ENCODE measurements at places on chromosomes 13 and 19.

DNA sequence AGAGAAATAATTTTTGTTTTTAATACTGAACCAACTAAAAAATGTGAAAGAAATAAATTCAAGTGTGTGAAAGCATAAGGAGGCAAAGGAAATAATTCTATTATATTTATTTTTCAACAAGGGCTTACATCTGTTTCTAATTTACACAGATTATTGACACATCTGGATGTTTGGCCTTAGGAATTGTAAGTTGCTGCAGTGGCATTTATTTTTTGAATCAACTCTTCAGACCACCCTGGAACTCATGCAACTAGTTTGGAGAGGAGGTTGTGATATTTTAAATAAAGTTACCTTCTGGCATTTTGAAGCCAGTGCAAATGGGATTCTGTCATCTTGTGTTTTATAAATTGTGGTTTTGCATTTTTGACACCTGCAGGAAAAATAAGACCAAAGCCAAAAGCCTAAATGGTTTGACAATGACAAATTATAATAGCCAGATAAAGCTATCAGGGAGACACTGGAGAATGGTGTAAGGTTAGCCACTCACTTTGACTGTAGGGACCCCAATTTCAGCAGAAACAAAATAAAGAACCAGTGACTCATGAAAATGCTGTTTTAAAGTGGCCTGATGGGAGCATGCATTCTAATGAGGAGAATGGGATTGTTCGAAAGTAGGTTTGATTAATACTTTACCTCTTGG is 192.9 kb downstream of the KLF5 start:
- DNase-seq: no peak

DNA sequence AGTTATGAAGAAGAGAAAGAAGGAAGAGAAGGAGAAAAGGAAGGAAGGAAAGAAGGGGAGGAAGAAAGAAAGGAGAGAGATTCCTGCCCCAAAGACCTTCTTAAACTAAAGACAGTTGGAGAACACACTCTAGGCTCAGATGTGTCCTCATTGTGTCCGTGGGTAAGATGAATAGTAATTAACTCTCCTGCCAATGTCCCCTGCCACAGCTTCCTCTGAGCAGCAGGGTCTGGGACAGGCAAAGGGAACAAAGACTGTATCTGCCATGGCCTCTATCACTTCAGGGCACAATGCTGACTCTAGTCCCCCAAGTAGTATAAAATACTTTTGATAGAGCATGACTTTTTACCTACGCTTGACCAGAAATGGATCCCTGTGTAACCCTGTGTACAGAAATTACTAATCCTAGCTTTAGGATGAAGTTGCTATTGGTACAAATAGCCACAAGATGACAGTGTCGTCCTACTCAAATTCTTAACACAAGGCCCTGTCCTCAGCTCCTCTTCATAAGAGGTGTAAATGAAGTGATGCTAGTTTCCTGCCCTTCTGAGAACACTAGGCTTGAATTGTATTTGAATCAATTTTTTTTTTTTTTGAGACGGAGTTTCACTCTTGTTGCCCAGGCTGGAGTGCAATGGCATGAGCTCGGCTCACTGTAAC is 186.2 kb upstream of the GPR12 start:
- DNase-seq: peak; percentile 29

DNA sequence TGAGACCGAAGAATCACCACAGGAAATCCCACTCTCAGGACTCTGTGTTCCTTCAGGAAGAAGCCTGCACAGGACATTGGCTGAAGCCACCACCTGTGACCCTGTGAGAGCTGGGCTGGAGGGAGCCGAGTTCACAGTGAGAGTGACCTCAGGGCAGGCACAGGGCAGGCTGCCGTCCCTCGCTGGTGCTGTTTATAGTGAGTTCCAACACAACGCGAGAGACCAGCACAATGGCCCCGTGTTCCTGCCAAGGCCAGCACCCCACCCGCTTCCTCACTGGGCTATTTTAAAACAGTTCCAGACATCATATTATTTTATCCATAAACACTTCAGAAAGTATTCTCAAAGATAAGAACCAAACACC is 18.4 kb upstream of the GAS6 start:
- no peak for DNase-seq

DNA sequence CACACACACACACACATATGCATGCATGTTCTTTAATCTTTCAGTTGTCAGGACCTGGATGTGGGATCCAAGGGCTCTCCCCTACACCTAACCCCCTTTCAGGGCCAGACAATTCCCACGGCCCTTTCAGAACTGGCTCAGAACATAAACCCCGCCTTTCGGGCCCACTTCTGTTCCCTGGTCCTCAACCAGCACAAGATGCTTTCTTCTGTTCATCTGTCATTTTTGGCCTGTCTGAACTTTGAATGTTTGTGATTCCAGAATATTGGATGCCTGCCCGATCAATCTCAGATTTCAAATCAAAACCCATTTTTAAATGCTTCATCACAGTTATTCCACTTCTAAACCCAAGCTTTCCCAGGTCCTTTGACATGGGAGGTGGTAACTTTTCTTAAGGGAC is 167.3 kb downstream of the USP12 start:
- DNase-seq: no peak

GRCh38 chr13:95067303-95067702 is 233.9 kb downstream of the ABCC4 start:
- DNase-seq: no peak

DNA sequence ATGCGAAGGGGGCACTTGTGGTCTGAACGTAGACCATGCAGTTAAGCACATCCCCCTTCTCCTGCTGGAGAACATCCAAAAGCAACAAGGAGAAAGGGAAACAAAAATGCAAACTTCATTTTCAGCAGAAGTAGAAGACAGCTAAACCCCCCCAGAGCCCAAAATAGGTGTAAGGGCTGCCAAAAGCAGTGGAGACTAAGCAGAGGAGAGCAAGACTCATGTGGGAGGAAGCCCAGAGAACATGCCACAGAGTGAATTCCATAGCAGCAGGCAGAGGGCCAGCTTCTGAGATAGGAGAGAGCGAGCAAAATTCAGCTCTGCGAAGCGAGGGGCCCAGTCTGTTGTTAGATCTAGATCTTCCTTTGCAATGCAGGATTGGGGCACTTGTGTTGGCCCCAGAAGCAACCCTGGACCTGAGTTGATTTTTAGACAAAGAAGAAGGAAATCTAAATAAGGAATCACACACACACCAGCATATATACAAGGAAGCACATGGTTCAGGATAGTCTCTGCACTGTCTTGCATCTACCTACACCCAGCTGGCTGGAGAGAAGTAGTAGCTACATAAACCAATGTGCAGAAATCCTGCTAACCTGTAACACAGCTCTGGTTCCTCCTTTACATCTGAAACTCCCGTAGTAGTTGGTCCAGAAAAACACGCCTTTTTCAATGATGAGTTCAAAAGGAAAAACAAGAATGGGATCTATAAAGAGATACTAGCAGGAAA is 199.6 kb downstream of the SPRY2 start:
- DNase-seq: no peak

GRCh38 chr13:93752541-93752940 is 525.9 kb downstream of the GPC6 start:
- DNase-seq: no peak

DNA sequence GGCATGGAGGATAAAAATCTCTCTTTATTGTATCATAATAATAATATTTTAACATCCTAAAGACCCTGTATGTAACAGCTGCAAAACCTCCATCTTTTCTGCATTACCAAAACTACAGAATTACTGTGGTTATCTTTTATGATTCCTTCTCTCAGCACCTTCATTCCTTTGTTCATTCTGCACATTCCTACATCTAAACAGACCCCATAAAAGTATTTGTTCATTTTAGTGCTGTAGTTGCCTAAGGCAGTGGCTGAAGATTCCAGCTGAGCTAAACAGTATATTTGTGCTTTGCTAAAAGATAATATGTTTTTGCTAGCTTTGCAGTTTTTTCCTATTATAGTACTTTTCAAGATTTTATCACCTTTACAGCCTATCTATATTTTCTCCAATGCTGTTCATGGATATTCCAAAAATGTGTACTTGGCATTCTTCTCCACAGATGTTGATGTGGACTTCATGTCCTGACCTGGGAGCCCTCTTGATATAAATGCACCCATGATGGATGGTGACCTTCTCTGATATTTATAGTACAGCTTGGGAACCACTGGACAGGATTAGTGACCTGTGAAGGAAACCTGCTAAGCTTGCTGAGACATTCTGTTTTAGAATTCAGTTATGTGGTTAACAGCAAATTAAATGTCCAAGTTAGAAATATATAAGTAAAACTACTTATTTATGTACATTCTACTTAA is 2832.9 kb upstream of the PCDH20 start:
- no peak for DNase-seq

- no peak for DNase-seq
These were observed 917.6 kb downstream of the PCDH9 start for GRCh38 chr13:66312312-66313087.

- DNase-seq: no peak
These were observed 29.1 kb upstream of the IGLON5 start for GRCh38 chr19:51282335-51282734.
